ENCODE measurements at places on chromosomes 5 and 9. TPM values are rescaled to one million over a fixed set of nuclear protein-coding genes. Genes with fewer than 3 reads are reported as not detected.
A peak's percentile ranks its signal among the peaks of the same experiment; 100 is the strongest.

DNA sequence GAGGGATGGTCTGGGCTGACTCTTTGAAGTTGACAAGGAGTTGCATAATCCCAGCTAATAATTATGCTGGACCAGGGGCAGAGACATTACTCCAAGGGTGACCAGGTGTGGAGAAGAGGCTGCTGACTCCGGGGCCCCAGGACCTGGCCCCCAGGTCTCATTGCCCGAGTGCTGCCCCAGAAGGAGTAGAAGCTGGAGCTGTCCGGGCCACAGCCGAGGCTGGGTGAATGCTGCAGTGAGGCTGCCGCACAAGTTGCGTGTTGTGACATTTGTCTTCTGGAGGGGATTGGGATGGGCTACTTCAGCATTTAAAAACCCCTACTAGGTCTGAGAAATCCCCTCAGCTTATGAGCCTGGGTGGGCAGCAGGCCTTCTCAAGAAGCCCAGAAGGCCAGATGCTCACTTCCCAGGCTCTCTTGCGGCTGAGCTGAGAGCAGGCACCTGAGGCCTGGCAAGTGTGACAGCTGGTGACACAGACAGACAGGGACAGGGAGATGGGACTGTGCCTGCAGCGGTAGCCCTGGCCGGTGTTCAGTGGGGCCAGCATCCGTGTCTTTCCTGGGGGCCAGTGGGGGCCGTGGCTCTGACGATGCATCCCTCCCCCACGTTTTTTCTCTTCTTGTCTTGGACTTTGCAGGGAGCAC lies 122.8 kb downstream of the KCNIP1 start:
- no peaks in the 10 kb centered on the region for H3K36me3 ChIP-seq
- no peak overlapping the region for H3K4me3 ChIP-seq
- H3K27me3 ChIP-seq = peaks cover 17% of the 10 kb centered on the region
- H3K4me1 ChIP-seq = no peaks in the 10 kb centered on the region

DNA sequence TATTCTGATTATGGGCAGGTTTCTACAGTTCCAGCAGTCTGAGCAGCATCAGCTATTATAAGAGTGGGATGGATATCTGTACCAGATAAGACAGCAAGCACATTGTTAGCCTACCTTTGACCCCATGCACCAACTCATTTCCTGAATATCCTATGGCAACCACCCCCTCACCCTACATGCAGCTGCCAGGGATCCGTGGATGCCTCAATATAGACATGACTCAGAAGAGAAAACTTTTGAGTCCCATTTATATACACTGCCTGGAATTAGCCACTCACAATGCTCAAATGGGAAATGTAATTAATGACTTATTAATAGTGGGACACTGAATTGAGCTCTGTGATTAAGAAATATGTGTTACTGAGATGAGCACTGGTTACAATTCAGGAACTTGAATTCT lies 124.4 kb downstream of the SSBP2 start:
- H3K36me3 ChIP-seq = 0 out of 3 replicates have a peak, but pooled peaks cover 3% of the 10 kb centered on the region
- DNase-seq = peak; percentile 55
- no peak overlapping the region for H3K4me3 ChIP-seq
- no peaks in the 10 kb centered on the region for H3K27me3 ChIP-seq
- no peak overlapping the region for H3K27ac ChIP-seq

DNA sequence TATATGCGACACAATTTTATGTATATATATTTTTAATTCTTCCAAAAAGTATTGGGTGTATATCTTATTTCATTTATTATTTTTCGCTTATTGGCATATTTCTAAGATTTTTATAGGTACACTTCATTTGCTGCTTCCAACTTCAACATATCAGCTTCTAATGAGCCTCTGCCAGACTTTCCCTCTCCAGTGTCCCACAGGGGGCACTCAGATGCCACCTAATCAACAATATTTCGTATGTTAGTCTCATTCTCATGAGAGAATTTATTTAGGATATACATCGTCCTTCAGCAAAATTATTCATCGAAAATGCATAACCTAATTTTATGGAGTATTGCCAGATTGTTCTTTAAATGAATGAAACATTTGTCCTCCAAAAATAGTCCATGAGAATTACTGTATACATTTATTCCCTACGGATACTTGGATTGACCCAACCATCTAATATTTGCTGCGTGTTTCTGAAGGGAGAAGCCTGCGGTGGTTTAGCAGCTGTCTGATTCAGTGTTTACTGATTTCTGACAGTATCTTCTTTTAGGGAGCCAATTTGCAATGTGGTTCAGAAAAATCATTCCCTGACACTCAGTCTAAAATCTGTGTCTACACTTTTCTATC lies 100.6 kb upstream of the SELENOP start:
- no peaks in the 10 kb centered on the region for H3K27me3 ChIP-seq
- H3K4me1 ChIP-seq = peaks cover 3% of the 10 kb centered on the region
- H3K4me3 ChIP-seq = no peak overlapping the region
- no peaks in the 10 kb centered on the region for H3K36me3 ChIP-seq

DNA sequence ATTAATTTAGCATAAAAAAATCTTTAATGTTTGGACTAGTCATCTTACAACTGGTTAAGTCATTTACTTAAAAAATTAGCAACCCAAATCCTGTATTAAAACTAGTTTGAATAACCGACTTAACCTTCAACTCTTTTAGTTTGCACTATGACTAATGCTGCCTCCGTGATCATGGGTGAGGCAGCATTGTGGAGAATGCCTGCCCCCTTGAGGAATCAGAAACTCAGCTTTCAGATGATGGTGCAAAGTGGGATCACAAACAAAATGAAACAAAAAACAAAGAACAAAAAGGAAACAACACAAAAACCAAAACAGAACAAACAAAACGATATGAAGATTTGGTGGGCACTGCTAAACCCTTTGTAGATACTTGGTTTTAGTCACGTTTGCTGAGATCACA lies 127.0 kb upstream of the PALM2AKAP2 start:
- H3K4me1 ChIP-seq = no peaks in the 10 kb centered on the region
- H3K27ac ChIP-seq = no peak overlapping the region
- no peak overlapping the region for H3K4me3 ChIP-seq
- H3K27me3 ChIP-seq = no peaks in the 10 kb centered on the region
- no peak for DNase-seq
- H3K36me3 ChIP-seq = no peaks in the 10 kb centered on the region

- peaks cover 10% of the 10 kb centered on the region for H3K27me3 ChIP-seq
- no peak overlapping the region for H3K27ac ChIP-seq
- no peak for DNase-seq
- no peaks in the 10 kb centered on the region for H3K4me1 ChIP-seq
- H3K36me3 ChIP-seq = no peaks in the 10 kb centered on the region
Measured at GRCh38 chr9:93217706-93218105, 33.8 kb downstream of the WNK2 start.

GRCh38 chr9:106861640-106862109 lies 1.3 kb upstream of the ZNF462 start:
- no peaks in the 10 kb centered on the region for H3K27me3 ChIP-seq
- DNase-seq = no peak
- H3K4me1 ChIP-seq = no peaks in the 10 kb centered on the region
- H3K36me3 ChIP-seq = no peaks in the 10 kb centered on the region
- H3K4me3 ChIP-seq = no peak overlapping the region

DNA sequence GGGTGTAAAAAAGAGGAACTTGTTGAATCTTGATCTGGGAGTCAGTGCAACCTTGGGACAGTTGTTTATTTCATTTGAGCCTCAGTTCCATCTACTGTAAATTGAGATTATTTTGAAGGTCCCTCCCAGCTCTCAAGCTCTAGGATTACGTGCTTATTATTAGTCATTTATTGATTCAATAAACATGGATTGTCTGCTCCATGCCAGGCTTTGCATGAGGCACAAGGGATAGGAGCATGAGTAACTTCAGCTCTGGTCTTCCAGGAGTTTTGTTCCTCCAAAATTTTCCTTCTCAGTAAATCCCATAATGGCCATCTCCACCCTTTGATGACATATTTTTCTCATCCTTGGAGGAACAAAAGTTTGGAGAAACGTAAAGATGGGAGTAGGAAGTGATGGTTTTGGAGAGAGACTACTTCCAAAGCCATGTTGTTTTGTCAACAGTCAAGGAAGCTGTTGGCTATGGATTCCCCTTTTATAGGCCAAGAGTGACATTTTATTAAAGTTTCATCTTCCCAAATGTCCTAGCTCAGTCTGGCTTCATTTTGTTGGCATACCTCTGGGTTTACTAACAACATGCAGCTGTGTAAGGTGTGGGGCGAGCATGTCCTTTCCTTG lies 244.6 kb downstream of the DMRT2 start:
- no peak overlapping the region for H3K4me3 ChIP-seq
- no peak for DNase-seq
- H3K4me1 ChIP-seq = no peaks in the 10 kb centered on the region
- no peaks in the 10 kb centered on the region for H3K36me3 ChIP-seq
- no peak overlapping the region for H3K27ac ChIP-seq
- no peaks in the 10 kb centered on the region for H3K27me3 ChIP-seq

GRCh38 chr9:74570879-74571512 lies 73.9 kb downstream of the RORB start:
- no peak overlapping the region for H3K27ac ChIP-seq
- H3K4me3 ChIP-seq = no peak overlapping the region

GRCh38 chr5:61620699-61621182 lies 288.7 kb downstream of the ZSWIM6 start:
- H3K4me3 ChIP-seq = no peak overlapping the region
- H3K36me3 ChIP-seq = no peaks in the 10 kb centered on the region
- peaks cover under 1% of the 10 kb centered on the region for H3K27me3 ChIP-seq
- no peak overlapping the region for H3K27ac ChIP-seq

GRCh38 chr9:27563738-27564430 lies 9.4 kb downstream of the C9orf72 start:
- H3K36me3 ChIP-seq = 0 out of 3 replicates have a peak, but pooled peaks cover 2% of the 10 kb centered on the region
- no peak overlapping the region for H3K27ac ChIP-seq
- no peak overlapping the region for H3K4me3 ChIP-seq
- no peak for DNase-seq
- H3K4me1 ChIP-seq = no peaks in the 10 kb centered on the region

GRCh38 chr9:91126761-91127445 lies 234.8 kb downstream of the AUH start:
- no peak for DNase-seq
- no peaks in the 10 kb centered on the region for H3K27me3 ChIP-seq
- no peaks in the 10 kb centered on the region for H3K4me1 ChIP-seq

DNA sequence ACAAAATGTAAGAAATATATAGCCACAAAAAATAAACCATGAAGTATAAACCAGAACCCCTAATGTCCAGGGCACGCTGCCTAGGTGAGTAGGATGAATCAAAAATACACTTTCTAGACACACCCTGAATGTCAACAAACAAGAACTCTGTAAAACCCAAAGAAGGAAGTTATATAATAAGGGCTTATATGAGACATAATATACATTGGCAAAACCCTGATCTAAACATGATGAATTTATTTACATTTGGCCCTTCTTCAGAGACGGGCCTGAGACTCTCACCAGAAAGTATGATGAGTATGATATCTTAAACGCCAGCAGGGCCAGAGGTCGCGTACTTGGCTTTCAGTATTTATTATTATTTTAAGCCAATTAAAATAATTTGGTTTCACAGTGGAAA lies 125.1 kb upstream of the FST start:
- H3K27ac ChIP-seq = no peak overlapping the region
- no peaks in the 10 kb centered on the region for H3K27me3 ChIP-seq
- H3K4me3 ChIP-seq = no peak overlapping the region
- no peaks in the 10 kb centered on the region for H3K4me1 ChIP-seq

GRCh38 chr5:43363445-43364152 lies 48.6 kb downstream of the CCL28 start:
- peaks cover 9% of the 10 kb centered on the region for H3K4me1 ChIP-seq
- no peak for DNase-seq
- no peak overlapping the region for H3K27ac ChIP-seq
- no peaks in the 10 kb centered on the region for H3K27me3 ChIP-seq

DNA sequence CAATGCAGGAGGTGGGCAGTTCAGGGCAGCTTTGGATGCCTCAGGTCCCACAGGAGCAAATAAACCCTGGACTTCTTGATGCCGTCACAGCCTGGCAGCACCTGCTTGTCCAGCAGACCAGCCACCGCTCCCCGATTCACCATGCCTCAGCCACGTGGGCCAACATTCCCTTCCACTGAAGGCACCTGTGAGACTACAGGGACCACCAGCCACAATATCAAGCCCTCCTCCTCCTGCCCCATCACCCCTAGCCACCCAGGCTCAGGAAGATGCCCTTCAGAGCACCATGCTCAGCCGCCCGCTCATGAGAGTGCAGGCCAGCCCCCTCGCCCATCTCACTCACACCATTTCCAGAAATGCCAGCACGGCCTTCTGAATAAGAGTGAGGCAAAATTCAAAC lies 234.7 kb downstream of the SYK start:
- H3K4me3 ChIP-seq = no peak overlapping the region
- peaks cover 5% of the 10 kb centered on the region for H3K4me1 ChIP-seq
- H3K27ac ChIP-seq = no peak overlapping the region
- H3K36me3 ChIP-seq = no peaks in the 10 kb centered on the region
- DNase-seq = no peak
- peaks cover 48% of the 10 kb centered on the region for H3K27me3 ChIP-seq

- H3K27ac ChIP-seq = no peak overlapping the region
- DNase-seq = peak; percentile 10
- no peak overlapping the region for H3K4me3 ChIP-seq
- H3K27me3 ChIP-seq = no peaks in the 10 kb centered on the region
- no peaks in the 10 kb centered on the region for H3K4me1 ChIP-seq
Measured at GRCh38 chr9:115591584-115591984, 473.6 kb upstream of the TNC start.

- peak; percentile 51 for DNase-seq
- peaks cover 4% of the 10 kb centered on the region for H3K27me3 ChIP-seq
- no peaks in the 10 kb centered on the region for H3K36me3 ChIP-seq
- H3K4me1 ChIP-seq = peaks cover 19% of the 10 kb centered on the region
Measured at GRCh38 chr5:160363660-160364395, 6.6 kb downstream of the C1QTNF2 start.

- no peaks in the 10 kb centered on the region for H3K4me1 ChIP-seq
- no peak for DNase-seq
- H3K27ac ChIP-seq = no peak overlapping the region
- no peaks in the 10 kb centered on the region for H3K36me3 ChIP-seq
- no peak overlapping the region for H3K4me3 ChIP-seq
Measured at GRCh38 chr5:133147411-133147810, 95.6 kb downstream of the HSPA4 start.

GRCh38 chr9:84478996-84479395 lies 138.4 kb upstream of the SLC28A3 start:
- no peaks in the 10 kb centered on the region for H3K4me1 ChIP-seq
- DNase-seq = no peak

DNA sequence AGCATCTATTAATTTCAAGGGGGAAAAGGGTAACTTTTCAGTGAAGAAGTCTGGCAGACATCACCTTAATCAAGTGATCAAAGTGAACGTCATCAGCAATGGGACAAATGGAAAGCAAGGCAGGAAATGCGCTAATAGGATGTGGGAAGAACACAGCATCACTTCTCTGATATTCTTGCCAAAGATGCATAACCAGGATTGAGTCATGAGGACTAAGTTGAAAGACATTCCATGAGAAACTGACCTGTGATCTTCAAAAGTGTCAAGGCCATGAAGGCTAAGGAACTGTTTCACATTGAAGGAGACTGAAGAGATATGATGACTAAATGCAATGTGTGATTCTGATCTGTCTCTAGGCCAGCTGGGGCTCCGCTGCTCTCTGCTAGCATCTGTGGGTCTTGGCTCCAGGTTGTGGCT lies 92.9 kb downstream of the NDFIP1 start:
- H3K36me3 ChIP-seq = no peaks in the 10 kb centered on the region
- peaks cover 67% of the 10 kb centered on the region for H3K27me3 ChIP-seq

- no peak for DNase-seq
- no peaks in the 10 kb centered on the region for H3K36me3 ChIP-seq
- H3K4me1 ChIP-seq = no peaks in the 10 kb centered on the region
- no peaks in the 10 kb centered on the region for H3K27me3 ChIP-seq
Measured at GRCh38 chr9:101212661-101213060, 172.1 kb downstream of the BAAT start.

- peak; percentile 54 for DNase-seq
- H3K4me1 ChIP-seq = peaks cover 11% of the 10 kb centered on the region
- peaks cover 6% of the 10 kb centered on the region for H3K27me3 ChIP-seq
- no peak overlapping the region for H3K27ac ChIP-seq
- H3K4me3 ChIP-seq = peak overlapping the region; percentile 30
Measured at GRCh38 chr5:138610918-138611677, 35.9 kb upstream of the HSPA9 start.

Gene CLTB
- 69.0 TPM for total RNA-seq

Gene WNK2
- total RNA-seq = 3.3 TPM

Gene PTGES
- total RNA-seq = not detected

Gene SPATA31D4
- not detected for total RNA-seq
